ENCODE measurements at places on chromosomes 7 and 10.
A peak's percentile ranks its signal among the peaks of the same experiment; 100 is the strongest.

DNA sequence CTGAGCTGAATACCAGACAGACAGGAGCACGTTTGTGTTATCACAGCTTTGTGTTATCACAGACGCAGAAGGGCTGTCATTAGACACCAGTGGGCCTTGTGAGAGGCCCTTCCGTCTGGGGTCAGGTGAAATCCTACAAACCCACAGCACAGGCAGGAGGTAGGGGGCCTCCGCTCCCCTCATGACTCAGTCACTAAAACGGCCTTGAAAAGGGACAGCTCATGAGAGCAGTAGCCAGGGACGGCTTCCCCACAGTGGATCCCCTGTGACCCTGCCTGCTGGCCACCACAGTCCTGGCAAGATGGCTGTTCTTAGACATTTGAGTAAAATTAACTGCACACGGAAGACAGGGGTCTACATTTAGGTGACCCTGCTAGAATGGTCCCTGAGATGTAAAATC lies 215.8 kb upstream of the PPP2R2D start:
- no peaks in the 10 kb centered on the region for H3K4me1 ChIP-seq
- H3K4me3 ChIP-seq, result no peak overlapping the region
- no peak overlapping the region for H3K27ac ChIP-seq
- no peaks in the 10 kb centered on the region for H3K36me3 ChIP-seq

- DNase-seq, result no peak
- H3K27me3 ChIP-seq, result no peaks in the 10 kb centered on the region
- H3K4me3 ChIP-seq, result no peak overlapping the region
- H3K36me3 ChIP-seq, result no peaks in the 10 kb centered on the region
- no peaks in the 10 kb centered on the region for H3K4me1 ChIP-seq
- H3K27ac ChIP-seq, result no peak overlapping the region
Measured at GRCh38 chr7:40263752-40264390, 129.1 kb downstream of the SUGCT start.

DNA sequence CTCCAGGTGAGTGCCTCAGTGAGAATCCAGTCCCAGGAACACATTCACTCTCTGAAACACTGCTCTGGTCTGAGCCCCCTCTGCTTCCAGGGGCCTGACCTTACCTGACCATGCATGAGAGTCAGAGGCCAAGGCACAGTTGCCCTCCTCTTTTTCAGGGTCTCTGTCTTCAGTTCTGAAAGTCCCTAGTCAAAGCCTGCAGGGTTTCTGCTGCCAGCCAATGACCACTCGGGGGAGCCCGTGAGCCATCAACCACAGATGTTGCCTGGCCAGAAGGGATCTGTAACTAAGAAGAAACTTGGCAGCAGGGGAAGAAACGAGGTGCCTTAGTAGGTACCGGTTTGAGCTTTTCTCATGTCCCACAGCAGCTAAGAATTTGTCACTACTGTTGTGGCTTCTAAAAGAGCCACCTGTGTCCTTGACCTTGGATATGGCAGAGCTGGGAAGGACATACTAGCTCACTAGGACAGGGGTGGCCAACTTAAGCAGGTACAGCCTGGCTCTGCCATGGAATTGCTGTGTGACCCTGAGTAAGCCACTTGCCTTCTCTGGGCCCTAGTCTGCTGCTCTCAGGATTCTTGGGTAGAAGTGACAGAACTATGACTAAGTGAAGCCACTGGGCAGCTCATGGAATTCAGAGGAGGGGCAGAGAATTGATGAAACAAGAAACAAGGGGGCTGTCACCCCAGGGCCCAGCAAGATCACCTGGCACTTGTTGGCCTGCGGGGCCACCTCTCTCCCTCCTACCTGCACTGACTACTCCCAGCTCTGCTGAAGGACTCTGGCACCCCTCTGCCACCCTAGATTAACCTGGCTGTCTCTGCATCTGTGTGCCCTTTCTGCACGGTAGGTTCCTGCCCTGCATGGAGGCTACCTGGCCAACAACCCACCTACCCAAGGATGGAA lies 83.8 kb upstream of the GPR26 start:
- no peak overlapping the region for H3K4me3 ChIP-seq
- H3K27me3 ChIP-seq, result no peaks in the 10 kb centered on the region
- H3K27ac ChIP-seq, result no peak overlapping the region
- no peaks in the 10 kb centered on the region for H3K4me1 ChIP-seq
- no peaks in the 10 kb centered on the region for H3K36me3 ChIP-seq

GRCh38 chr10:115093776-115094408 lies 727 bp downstream of the ATRNL1 start:
- H3K4me1 ChIP-seq, result no peaks in the 10 kb centered on the region
- H3K4me3 ChIP-seq, result peak overlapping the region; percentile 48
- H3K36me3 ChIP-seq, result no peaks in the 10 kb centered on the region

DNA sequence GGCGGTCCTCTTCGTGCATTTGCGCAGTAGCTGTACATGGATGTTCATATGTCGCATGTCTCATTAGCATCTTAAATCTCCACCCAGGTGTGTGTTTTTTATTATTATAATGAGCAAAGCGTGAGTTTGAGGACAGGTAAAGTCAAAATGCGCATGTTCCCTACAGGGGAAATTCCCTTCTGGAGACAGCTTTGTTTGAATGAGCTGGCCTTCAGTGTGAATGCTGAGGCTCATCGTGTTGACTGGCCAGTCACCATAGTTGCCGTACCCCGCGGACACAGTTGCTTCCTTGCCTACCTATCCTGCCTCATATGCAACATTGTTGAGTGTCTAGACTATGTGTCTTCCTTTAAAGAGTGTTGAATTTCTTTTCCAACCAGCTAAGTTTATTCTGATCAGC lies 13.6 kb downstream of the LYZL1 start:
- H3K27me3 ChIP-seq, result no peaks in the 10 kb centered on the region
- H3K27ac ChIP-seq, result no peak overlapping the region
- H3K4me1 ChIP-seq, result no peaks in the 10 kb centered on the region

GRCh38 chr7:81449105-81449504 lies 320.7 kb downstream of the HGF start:
- DNase-seq, result no peak
- H3K27me3 ChIP-seq, result no peaks in the 10 kb centered on the region
- no peaks in the 10 kb centered on the region for H3K4me1 ChIP-seq
- H3K4me3 ChIP-seq, result no peak overlapping the region
- no peak overlapping the region for H3K27ac ChIP-seq

DNA sequence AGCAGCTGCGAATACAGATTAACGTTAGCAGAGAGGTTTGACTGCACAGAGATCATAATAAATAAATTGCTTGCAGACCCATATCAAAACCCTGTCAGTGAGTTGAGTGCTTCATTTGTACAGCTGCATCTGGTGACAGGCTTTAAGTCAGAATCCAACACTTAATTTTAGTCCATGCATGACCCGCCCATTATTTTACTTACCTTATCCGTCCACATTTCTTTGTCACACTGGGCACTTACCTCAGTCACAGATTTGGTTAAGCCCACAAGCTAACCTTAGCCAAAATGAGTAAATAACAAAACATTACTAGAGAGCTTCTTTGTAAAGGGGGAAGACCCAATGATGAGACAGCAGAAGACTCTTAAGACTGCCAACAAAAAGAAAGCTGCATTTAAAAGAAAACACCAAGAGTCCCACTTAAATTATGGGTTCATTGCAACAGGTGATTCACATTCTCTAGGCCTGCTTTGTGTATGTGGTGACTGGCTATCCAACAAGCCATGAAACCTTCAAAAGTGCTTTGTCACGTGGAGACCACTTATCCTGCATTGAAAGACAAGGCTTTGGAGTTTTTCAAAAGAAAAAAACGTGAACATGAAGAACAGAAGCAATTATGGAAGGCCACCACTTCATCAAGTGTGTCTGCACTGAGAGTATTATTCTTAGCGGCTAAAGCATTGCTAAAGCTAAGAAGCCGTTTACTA lies 32.2 kb downstream of the PHTF2 start:
- no peaks in the 10 kb centered on the region for H3K27me3 ChIP-seq
- no peaks in the 10 kb centered on the region for H3K36me3 ChIP-seq
- no peak overlapping the region for H3K27ac ChIP-seq
- no peaks in the 10 kb centered on the region for H3K4me1 ChIP-seq
- no peak overlapping the region for H3K4me3 ChIP-seq
- DNase-seq, result no peak

DNA sequence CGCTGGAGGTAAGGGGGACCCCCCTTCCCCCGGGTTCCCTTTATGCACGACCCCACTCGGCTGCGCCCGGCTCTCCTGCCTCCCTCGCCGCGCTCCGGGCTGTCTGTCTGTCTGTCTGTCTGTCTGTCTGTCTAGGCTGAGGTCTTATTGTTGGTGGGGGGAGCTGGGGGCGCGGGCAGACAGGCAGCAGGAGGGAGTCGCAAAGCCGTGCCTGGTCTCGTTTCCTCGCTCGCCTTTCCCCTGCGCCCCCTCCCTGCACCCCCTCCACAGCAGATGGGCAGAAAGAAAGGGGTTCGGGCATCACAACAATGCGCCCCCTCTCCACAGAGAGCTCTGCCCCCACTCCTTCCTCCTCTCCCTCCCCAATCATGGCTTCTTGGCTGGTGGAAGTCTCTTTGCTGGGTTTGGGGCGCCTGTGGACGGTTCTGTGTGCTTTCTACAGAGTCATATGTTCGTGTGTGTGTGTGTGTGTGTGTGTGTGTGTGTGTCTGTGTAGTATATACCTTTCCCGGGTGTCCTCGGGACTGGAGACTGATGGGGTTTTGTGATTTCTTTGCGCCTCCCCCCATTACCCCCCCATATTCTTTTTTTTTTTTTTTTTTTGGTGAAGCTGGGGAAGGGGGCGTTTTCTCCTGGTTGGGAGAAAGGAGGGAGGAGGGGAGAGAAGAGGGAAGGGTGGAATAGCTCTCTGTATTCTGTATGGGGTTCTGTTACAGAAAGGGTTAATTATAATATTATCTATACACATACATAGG lies 1.9 kb downstream of the AUTS2 start:
- H3K4me3 ChIP-seq, result peak overlapping the region; percentile 50
- H3K27ac ChIP-seq, result no peak overlapping the region
- H3K4me1 ChIP-seq, result no peaks in the 10 kb centered on the region
- no peaks in the 10 kb centered on the region for H3K36me3 ChIP-seq

DNA sequence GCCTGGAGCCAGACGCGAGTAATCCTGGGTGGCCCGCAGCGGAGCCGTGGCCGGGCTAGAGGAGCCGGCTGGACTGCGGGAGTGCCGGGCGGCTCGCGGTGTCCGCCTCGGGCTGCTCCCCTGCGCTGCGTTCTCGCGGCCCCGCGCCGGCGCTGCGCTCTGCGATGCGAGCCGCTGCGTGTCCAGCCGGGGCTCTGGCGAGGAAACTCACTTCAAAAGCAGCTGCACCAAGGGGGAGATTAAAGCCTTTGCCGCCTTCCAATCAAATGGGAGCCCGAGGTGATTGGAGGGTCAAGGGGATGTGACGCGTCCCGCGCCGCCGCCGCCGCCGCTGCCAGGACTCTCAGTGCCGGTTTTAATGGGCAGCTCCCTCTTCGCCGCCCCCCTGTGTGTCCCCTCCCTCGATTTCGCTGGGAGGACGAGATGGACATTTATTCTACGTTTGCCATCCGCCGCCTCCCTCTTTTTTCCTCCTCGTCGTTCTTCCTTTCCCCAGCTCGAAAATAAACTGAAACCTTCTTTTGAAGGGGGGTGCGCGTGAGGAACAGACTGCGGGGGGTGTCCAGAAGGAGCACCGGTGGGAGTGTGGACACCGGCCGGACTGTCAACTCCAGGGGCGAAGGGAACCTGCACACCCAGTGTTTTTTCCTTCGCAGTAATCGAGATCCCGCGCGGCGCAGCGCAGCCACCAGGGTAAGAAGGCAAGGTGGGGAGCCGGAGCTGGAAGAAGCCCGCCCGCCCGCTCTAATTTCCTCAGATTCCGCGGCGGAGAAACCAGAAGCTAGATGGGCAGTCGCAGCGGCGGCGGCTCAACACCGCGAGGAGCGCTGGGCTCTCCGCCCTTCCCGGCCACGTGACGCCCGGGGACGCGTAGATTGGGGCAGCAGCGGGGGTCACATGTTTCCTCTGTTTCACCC lies at the start of gene ZNF503:
Gene ZNF503 (minus strand): TSS at position 196 of the 917 bp plus-strand sequence. CDS start 345 bp downstream, outside the sequence.
- peak within 1 kb of the TSS; percentile 60 for H3K4me3 ChIP-seq
- H3K27me3 ChIP-seq, result peaks cover 15% of the 10 kb centered on the region
- H3K27ac ChIP-seq, result peak within 1 kb of the TSS; percentile 90

DNA sequence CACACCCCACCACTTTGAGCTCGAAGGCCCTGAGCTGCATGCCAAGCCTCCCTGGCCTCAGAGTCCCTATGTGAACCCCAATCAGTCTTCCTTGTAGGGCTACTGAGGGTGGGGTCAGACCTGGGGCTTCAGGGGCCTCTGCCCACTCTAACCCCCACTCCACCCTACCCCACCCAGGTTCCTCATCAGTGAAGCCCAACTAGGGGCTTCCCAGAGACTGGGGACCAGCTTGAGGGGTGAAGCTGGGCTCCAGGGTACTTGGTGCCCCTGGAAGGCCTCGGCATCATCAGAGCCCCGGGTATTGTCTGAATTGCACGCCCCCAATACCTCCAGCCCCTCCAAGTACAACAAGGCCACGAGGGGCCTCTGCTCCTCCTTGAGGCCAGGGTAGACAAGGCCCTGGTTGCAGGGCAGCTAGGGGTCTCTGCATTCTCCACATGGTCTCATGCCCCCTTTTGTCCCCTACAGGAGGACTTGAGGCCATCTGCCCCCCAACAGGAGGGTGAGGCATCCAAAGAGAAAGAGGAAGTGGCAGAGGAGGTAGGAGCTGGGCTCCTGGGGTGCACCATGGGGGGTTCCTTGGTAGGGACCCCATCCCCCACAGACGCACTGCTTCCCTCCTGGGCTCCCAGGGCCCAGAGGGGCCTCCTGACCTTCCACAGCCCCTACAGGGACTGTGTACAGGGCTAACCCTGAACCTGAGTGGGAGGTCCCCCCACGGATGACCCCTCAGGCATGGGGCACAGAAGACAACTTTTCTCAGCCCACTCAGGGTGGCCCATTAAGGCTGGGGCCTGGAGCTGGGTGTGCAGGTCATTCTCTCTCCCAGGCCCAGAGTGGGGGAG lies 4.0 kb downstream of the SNCG start:
- H3K4me1 ChIP-seq, result no peaks in the 10 kb centered on the region
- H3K27me3 ChIP-seq, result no peaks in the 10 kb centered on the region
- no peaks in the 10 kb centered on the region for H3K36me3 ChIP-seq
- DNase-seq, result no peak

- H3K27me3 ChIP-seq, result no peaks in the 10 kb centered on the region
- no peak for DNase-seq
Measured at GRCh38 chr7:80724249-80724871, 85.9 kb downstream of the CD36 start.

- no peaks in the 10 kb centered on the region for H3K27me3 ChIP-seq
- H3K27ac ChIP-seq, result no peak overlapping the region
- H3K4me1 ChIP-seq, result no peaks in the 10 kb centered on the region
- DNase-seq, result no peak
Measured at GRCh38 chr7:77980087-77980713, 181.6 kb downstream of the PHTF2 start.

DNA sequence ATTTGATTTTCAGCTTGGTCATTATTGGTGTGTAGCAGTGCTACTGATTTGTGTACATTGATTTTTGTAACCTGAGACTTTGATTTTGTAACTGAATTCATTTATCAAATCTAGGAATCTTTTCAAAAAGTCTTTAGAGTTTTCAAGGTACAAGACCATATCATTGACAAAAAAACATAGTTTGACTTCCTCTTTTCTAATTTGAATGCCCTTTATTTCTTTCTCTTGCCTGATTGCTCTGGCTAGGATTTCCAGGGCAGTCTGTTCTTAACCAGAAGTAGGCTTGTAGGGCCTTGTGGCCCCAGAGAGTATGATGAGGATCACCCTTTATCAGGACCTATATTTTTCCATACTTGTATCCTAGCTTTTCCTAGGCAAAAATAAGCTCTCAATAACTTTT lies 234.5 kb upstream of the FZD1 start:
- H3K27ac ChIP-seq, result no peak overlapping the region
- no peaks in the 10 kb centered on the region for H3K36me3 ChIP-seq
- H3K27me3 ChIP-seq, result no peaks in the 10 kb centered on the region
- DNase-seq, result no peak
- H3K4me1 ChIP-seq, result no peaks in the 10 kb centered on the region

Measured in colonic mucosa (tissue), 4 donors.